ENCODE measurements at places on chromosomes 2 and 18.

- DNase-seq = no peak
These were observed 100.7 kb upstream of the STK39 start for GRCh38 chr2:168348076-168348475.

DNA sequence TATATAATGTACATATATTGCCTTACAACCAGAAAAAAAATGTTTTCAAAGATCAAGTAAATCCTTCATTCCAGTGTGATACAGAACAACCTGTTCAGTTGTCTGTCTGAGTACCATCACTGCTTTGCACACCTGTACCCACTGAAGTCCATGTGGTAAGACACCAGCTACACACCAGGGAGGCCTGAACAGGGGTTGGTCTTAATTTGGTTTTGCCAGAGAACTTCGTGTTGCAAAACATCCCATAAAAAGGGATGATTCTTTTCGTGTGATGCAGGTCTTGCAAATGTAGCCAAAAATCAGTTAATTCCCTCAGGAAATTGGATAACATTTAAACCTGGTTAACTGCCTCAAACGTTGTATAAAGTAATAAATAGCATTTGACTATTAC, 73.7 kb upstream of the SLC1A4 start:
- DNase-seq = no peak

GRCh38 chr2:120237491-120237902, 14.3 kb upstream of the TMEM185B start:
- DNase-seq = no peak

DNA sequence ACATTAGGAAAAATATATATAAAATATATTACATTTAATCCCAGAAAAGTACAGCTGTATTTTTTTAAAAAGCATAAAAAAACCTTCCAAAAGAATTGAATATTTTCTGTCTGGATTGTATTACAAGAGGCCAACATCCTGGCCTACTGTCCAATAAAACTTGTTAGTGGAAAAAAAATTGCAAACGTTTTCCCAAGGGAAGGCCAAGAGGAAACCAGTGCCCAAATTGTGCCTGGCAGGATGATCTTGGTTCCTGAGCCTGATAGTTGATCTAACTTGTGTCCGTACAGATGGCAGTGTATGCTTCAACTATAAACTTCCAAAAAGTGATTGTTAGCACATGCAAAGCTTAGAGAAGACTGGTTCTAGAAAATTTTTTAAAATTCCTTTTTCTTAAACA, 90.6 kb upstream of the LPIN2 start:
- no peak for DNase-seq

- no peak for DNase-seq
These were observed 678.7 kb downstream of the PLCL1 start for GRCh38 chr2:198483051-198483450.

DNA sequence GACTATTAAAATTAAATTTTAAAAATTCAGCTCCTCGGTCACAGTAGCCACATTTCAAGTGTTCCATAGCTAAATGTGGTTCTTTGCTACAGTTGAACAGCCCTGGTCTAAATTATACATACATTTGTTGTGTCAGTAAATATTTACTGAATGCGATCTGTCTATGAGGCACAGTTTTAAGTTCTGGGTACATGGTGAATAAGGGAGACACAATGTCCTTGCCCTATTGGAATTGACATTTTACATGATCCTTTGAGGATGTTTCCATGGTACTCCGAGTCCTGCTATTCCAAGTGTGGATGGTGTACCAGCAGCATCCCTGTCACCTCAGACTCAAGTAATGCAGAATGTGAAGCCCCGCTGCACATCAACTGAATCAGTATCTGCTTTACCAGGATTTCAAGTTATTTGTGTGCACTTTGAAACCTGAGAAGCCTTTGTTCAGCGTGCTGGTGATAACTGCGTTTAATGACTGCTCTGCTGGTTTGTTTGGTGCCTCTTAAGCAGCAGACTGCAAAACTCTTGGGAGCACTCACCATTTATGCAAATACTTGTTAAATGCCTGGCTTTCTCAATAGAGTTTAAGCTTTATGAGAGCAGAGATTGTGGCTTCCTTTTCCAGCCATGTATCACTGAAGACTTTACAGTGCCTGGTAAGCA, 1.5 kb downstream of the GALNT1 start:
- no peak for DNase-seq

- DNase-seq = no peak
These were observed 3.0 kb downstream of the TTC32 start for GRCh38 chr2:19898592-19899329.

GRCh38 chr2:138213084-138213483, 248.8 kb downstream of the HNMT start:
- no peak for DNase-seq

DNA sequence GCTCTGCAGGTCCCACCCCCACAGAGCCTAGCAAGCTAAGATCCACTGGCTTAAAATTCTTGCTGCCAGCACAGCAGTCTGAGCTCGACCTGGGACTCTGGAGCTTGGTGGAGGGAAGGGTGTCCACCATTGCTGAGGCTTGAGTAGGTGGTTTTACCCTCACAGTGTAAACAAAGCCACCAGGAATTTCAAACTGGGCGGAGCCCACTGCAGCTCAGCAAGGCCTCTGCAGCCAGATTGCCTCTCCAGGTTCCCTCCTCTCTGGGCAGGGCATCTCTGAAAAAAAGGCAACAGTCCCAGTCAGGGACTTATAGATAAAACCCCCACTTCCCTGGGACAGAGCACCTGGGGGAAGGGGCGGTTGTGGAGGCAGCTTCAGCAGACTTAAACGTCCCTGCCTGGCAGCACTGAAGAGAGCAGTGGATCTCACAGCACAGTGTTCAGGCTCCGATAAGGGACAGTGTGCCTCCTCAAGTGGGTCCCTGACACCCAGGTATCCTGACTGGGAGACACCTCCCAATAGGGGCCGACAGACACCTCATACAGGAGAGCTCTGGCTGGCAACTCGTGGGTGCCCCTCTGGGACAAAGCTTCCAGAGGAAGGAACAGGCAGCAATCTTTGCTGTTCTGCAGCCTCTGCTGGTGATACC, 20.0 kb upstream of the NEMP2 start:
- no peak for DNase-seq

DNA sequence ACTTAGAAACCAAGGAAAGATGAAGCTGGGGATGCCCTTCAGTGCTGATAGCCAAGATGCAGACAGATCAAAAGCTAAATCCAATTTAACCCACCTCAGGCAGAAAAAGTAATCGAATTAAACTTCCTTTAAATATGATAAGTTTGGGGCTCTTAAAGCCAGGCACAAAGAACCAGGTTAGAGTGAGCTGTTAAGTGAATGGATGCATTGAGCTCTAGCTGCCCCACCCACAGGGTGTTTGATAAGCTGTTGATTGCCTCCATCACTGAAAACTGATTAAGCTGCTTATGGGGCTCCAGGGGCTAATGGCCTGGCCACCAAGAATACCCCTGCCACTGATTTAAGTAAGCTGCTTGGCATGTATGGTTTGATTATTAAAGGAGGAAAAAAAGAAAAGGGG, 119.8 kb downstream of the PLEKHM3 start:
- no peak for DNase-seq

DNA sequence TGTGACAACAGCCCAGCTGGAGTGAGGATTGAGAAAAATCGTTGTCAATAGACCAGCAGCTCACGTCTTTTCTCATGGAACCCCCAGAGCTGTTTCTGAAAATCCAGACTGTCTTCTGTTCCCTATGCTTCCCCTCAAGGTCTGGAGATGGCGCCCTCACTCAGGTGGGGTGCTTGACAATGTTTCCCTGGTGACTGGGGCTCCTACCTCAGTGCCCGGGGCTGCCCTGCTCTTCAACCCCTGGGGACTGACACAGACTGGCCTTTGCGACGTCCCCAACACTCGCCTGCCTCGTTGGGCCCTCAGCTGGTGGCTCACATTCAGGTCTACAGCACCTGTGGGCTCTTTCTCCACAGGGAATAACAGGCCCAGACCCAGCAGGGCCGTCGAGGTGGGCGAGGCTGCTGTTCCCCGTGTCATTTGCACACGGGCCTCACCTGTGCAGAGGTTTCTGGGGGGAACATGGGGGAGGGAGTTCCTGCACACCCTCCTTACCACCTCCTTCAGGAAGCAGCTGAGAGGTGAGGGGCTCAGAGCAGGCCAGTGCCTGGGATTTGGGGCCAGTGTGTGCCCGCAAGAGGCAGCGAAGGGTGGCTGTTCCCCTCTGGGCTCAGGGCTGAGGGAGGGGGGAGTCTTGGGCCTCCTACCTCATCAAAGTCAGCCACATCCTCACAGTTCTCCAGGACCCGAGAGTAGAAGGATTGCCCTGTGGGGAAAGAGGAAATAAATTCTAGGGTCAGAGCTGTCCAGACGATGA, 59.3 kb upstream of the OTOF start:
- DNase-seq = no peak

GRCh38 chr2:172972005-172972619, 103.5 kb upstream of the MAP3K20 start:
- no peak for DNase-seq

- DNase-seq = no peak
These were observed 99.1 kb downstream of the EDAR start for GRCh38 chr2:108889907-108890306.

GRCh38 chr2:176123411-176124109, 1.0 kb downstream of the HOXD9 start:
- no peak for DNase-seq

DNA sequence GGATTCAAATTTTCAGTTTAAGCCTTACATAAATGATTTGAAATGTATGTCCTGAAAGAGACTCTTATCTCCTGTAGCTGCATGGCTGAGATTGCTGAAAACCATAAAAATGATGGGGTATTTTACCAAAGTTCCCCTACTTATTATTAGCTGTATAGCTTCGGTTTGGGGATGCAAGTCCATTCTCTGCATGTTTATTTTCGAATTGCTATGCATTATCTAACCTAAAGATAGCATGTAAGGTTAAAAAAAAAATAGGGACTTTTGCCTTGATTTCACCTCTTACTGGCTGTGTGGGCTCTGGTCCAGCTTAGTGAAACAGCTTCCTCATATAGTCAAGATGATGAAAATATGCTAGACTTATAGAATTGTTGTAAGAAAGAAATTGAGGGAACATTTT, 14.0 kb upstream of the ACOXL start:
- no peak for DNase-seq

DNA sequence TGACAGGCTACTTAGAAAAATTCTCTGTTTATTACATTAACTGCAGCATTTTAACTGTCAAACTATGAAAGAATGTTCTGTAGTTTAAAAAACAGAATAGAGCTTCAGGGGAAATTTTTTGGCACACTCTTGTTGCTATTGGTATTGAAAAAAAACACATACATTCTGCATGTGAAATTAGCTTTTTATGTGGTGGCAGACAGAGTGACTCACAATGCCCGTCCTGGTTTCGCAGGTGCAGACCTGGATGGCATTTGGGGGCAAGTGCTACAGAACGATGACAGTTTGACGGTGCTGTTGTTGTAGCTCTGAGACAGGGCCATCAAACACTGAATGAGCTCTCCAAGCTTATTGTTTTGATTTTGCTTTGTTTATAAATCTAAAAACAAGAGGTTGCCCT, 105.0 kb upstream of the MAP3K20 start:
- DNase-seq = no peak

DNA sequence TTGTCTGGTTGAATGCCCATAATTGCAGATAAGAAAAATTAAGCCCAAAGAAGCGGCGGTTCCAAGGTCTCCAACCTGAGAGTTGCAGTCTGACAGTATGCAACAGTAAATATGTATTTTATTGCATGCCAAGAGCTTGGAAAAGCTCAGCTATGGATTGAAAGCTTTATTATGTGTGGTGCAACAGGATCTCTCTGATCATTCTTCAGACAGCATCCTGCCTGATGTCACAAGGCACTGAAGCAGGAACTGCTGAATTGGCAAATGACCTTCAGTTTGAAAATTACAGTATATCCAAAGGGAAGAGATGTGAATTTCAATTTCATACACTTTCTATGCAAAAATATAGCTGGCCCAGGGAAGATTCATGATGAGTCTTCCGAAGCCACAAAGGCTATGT, 42.5 kb downstream of the DOCK10 start:
- DNase-seq = no peak

- DNase-seq = no peak
These were observed 39.7 kb downstream of the KIDINS220 start for GRCh38 chr2:8797682-8798081.

DNA sequence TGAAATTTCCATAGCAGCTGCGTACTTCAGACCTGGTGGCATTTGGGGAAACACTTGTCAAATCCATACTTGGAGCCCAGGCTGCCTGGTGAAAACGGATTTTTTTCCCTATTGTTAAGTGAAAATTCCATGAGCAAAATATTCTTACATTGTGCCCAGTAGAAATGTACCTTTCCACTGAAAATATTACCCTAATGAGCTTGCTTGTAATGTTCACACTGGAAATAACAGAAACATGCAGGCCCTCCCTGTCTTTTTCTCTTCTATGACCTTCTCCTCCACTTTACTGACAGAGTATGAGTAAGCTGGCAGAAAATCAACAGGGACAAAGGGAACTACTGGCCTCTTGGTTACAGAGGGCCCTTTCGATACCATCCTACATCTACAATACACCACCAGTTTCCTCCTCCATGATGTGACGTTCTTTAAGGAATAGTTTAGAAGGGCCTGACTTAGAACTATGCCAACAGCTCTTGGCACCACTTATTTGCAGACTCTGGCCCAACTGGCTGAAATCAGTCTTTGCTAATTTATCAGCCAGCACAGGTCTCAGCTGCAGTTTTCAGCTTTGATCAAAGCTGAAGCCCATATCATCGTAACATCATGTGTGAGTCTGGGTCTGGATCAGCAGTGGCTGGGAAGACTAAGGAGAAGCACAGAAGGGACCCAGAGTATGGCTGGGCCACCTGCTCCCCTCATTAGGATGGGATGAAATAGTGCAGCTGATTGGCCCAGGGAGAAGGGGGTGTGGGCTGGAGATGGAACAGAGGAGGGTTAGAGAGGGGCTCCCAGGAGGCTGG, 272.2 kb upstream of the ID2 start:
- DNase-seq = no peak

DNA sequence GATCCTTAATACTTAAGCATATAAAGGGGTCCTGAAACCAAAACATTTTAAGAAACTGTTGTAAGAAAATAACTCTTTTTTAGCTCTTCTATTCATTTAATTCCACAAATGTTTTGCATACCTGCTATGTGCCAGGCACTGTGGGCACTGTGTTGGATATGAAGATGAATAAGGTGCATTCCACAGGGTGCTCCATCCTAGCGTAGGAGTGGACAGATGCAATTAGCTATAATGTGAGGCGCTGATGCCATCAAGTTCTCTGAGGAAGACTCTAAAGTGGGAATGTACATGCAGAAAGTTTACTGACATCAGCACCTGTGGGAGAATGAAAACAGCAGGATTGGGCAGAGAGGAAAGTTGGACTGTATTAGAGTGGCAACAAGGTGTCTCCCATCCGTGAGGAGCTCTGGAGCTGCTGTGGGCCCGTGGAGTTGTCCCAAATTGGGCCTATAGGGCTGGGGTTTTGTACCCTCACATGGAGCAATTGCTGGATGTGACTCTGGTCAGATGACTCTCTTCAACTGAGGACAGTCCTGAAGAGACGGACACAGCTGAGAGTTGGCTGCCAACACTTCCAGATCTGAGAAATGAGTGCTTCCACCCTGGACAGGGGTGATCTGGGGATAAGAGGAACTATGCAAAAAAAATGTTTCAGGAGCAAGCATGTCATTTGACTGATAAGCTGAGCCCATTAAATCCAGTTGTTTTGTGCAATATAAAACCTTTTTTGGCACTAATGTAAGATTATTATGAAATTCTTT, 22.3 kb downstream of the CD8A start:
- no peak for DNase-seq

Data from activated CD4-positive, CD25-positive, alpha-beta regulatory T cell treated with anti-CD3 and anti-CD28 coated beads, Interleukin-2, amount 50 U/mL, for 16 hours (primary cell).